Stimulated activated CD4-positive, alpha-beta T cell treated with anti-CD3 and anti-CD28 coated beads, Interleukin-4, amount 100 ng/mL, for 48 hours (primary cell): ENCODE measurements at places on chromosomes 5 and 9.

- DNase-seq = no peak
Observed at GRCh38 chr5:116561658-116562057, 13.0 kb downstream of the SEMA6A start.

DNA sequence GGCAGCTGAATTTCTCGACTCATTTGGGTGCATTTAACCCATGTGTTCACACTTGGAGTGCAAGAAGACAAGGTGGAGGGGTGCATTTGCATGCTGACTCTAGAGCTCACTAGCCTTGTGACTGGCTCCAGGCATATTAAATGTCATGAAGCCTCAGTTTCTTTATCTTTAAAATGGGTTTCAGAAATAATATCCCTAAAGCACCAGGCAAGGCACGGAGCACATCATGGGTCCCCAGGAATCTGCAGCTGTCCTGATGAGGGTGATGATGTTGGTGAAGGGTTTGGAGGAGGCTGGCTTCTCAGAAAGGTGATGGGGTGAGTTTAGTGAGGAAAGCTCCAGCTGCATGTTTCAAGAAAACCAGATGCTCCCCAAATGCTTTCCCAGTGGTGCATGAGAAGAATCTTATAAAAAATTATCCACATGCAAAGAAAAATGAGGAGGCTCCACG is 14.8 kb downstream of the STC2 start:
- DNase-seq = no peak

- no peak for DNase-seq
Observed at GRCh38 chr5:175687231-175687701, 29.4 kb downstream of the HRH2 start.

DNA sequence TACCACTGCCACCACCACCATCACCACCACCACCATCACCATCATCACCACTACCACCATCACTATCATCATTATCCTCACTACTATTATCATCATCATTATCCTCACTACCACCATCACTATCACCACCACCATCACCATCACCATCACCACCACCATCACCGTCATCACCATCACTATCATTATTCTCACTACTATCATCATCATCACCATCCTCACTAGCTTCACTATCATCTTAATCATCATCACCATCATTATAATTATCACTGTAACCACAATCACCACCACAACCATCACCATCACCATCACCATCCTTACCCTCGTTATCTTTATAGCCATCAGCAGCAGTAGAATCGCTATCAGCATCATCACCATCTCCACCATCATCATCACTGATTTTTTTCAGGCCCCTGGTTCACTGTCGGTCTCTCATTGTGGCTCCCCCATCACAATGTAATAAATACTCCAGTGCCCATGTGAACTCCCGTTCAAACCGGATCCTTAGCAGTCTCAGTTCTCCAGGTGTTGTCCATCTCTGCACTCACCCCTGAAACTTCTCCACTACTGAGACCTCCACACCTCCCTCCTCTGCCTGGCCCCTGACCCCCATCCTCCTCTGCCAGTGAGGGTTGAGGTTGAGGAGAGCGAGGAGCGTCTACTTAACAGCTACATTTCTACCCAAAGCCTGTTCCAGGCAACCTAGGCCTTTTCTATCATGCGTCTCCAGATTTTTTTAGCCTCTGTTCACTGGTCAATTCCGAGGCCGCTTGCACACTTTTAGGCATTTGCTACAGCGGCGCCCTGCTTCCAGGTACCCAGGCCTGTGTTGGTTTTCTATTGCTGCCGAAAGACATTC is 238.2 kb downstream of the PBX3 start:
- DNase-seq = no peak

DNA sequence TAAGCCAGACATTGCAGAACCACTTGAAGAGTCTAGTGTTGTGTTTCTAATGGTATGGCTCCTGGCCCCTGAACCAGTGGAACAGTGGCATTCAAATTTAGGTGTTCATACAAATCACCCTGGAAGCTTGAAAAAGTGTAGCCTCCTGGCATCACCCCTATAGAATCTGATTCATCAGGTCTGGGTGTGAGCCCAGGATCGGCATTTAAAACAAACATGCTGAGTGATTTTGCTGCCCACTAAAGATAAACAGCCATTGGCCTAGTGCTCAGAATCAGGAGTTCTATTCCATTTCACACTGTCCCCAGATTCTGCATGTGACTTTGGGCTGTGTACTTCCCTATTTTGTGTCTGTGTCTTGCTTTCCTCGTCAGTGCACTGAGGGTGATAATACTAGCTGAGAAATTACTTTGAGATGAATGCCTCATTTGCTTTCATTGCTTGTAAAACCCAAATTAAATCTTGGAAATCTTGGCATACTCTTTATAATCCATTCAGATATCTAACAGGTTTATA is 241.5 kb upstream of the CLINT1 start:
- no peak for DNase-seq

- DNase-seq = no peak
Observed at GRCh38 chr5:88877826-88878225, 5.2 kb downstream of the MEF2C start.

DNA sequence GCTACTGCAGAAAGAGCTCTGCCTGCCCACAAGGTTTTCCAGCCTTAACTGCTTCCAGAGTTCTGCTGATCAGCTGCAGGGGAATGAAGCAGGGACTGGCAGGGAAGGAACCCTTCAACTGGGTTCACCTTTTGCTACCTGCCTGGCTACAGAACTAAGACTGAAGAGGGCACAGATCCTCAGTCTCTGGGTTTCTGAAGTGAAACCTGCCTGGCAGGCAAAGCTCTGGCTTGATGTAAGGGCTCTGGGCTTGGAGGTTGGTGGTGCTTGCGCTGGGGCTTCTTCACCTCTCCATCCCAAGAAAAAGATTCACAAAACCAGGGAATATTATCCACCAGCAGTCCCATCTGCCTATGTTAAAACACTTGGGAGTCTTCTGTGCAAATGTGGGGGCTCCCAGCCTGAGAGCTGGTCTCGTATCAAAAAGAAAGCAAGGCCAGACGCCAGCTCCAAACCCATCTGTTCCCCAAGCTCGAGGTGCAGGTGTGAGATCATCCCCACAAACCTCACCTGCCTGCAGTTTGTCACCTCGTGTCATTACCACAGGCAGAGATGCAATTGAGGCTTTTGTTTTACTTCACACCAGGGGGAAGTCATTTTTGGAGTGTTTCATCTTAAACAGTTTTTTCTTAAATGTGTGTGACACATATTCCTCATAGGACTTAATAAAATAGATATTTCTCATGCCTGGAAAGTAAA is 58.3 kb downstream of the BNC2 start:
- no peak for DNase-seq

GRCh38 chr9:117073539-117074341 is 341.1 kb downstream of the ASTN2 start:
- DNase-seq = no peak

DNA sequence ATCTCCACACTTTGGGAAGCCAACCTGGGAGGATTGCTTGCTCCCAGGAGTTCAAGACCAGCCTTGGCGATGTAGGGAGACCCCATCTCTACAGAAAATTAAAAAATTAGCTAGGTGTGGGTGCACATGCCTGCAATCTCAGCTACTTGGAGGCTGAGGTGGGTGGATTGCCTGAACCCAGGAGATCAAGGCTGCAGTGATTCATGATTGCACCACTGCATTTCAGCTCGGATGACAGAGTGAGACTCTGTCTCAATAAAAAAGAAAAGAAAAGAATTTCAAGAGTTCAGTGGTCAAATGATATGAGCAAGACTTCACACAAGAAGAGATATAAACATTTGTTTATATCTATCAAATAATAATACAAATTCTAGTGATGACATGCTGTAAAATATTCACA is 23.0 kb upstream of the MTAP start:
- no peak for DNase-seq

DNA sequence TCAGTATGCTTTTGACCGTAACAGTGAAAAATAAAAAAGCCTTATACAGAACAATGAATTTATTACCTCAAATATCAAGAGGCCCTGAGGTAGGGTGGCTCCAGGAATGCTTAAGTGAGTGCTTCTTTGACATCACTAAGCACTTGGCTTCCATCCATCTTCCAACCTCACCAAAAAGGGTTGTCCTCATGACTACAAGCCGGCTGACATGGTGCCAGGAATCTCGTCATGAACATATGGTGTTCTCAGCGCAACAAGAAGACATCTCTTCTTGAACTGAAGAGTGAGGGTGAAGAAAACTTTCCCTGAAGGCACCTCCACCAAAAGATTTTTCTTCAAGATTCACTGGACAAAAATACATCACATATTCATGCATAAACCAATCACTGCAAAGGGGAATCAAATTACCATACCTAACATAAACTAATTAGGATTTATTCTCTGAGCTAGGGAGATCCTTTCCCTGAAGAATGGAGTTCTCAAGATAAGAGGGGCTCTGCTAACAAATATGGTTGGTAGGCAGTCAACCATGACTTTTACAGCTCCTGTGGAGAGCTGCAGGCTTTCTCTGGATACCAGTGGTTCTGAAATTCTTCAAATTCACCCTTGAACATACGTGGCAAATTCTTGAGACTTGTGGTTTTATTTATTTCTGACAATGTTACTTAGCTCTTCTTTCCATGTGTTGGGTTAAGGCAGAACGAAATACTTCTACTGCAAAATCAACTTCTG is 49.5 kb downstream of the AGXT2 start:
- DNase-seq = no peak

DNA sequence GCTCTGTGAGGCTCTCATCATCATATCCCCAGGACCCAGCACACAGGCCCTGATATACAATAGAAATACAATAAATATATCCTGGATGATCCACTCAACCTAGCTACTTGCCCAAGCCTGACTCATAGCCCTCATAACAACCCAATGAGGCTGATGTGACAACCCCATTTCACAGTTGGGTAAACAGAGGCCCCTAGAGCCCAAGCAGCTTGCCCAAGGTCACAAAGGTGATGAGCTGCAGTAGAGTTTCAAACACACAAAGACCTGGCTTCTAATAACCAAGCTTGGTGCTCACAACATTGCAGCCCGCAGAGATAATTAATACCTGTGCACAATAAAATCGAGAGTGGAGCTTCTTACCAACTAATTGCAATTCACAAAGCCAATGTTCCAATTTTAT is 3.2 kb upstream of the AKNA start:
- no peak for DNase-seq

GRCh38 chr5:177304392-177305119 is 957 bp downstream of the PRELID1 start:
- no peak for DNase-seq

- DNase-seq = no peak
Observed at GRCh38 chr9:93648181-93648580, 71.8 kb downstream of the PHF2 start.

DNA sequence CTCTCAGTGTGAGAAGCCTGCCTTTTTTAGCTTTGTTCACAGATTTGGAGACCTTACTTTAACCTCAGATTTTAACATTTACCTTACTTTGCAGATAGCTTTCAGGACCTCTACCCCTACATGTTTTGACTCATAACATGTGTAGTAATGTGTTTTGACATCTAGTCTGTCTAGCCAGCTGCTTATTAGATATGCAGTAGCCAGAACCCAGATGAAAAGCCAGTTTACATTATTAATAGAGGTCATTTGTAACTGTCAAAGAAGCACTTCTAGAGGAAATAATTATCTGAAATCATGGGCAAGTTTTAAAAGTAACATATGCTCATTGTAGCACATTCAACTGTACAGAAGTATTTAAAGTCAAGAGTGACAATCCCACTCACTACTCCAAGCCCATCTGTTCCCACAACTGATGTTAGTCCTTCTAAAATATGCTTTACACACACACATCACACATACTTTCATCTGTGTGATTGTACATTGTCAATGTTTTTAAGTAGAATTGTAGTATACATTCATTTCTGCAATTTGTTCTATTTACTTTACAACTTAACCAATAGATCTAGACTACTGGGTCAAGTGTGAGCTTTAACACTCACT is 71.8 kb upstream of the NIPAL4 start:
- no peak for DNase-seq

GRCh38 chr5:96962540-96962991 is 26.7 kb downstream of the LNPEP start:
- DNase-seq = no peak

DNA sequence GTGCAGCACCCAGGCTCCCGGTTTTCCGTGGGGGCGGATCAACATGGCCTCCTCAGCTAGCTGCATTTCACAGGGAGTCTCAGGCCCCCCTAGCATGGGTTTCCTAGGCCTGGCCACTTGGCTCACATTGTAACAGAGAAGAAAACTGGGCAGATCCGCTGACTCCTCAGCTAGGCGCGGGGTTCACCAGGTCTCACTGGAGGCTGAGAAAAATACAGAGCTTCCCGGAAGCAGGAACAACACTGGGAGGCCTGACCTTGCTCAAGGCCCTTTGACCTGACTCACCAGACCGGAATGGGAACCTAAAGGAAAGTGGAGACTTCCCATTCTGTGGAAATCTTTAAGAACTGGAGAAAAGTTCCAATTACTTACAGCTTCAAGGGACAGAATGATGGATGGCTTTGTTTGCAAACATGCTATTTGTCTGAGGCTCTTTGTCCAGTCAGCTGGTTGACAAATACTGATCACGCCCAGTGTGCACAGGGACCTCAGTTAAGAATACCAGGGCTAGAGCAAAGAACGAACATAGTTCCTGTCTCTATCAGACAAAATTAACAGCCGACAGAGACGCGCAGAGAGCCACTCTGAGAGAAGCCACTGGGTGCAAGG is 88.7 kb upstream of the LRRTM2 start:
- no peak for DNase-seq

GRCh38 chr9:124602204-124602603 is 95.0 kb upstream of the NR5A1 start:
- no peak for DNase-seq

- no peak for DNase-seq
Observed at GRCh38 chr9:93536167-93536566, 40.2 kb upstream of the PHF2 start.

DNA sequence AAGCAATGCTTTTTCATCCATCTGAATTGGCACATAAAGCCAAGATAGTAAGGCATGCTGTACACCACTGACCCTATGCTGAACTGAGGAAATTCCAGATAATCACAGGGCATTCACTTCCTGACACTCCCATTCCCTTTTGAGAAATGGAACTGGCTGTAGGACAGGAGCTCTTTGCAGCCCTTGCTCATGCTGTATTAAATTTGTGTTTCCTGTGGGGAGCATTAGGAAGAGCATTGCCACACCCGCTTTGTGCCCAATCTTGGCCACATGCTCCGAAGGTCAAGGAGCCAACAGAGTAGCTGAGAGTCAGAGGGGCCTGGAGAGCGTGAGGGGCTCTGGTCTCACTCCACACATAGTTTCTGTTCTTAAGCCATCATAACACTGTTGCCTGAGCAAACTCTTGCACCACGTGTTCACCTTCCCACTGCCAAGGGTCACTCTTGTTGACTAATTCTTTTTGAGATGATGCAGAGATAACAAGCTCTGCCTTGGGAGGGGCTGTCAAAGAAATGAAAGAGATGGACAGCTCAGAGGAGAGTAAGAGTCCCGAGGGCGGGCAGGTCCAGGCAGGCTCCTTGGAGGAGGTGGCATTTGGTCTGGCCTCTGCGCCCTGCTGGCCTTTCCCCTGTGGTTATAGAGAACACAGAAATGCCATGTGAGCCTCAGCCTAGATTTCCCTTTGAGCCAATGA is 31.7 kb upstream of the ARAP3 start:
- DNase-seq = no peak

DNA sequence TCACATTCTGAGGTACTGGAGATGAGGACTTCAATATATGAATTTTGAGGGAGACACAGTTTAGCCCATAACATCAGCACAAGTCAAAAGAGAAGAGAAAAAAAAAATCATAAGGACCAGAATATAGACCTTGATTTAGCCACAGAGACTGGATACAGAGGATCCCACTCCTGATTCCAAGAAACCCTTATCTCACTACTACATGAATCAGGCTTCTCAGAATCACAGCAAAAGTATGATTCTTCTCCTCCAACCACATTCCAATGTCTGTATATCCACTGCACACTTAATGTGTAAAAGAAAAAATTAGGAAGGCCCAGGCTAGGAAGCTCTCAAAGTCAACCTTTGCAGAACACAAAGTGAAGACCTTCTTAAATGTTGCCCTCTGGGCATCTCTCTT is 610.9 kb downstream of the DTWD2 start:
- no peak for DNase-seq
